ENCODE measurements at places on chromosomes 7 and 10. TPM values are rescaled to one million over a fixed set of nuclear protein-coding genes. Genes with fewer than 3 reads are reported as not detected.

Gene CCDC146
- total RNA-seq, result 0.92 TPM

Gene ELOVL3
- 4.9 TPM for total RNA-seq

Gene FRG2B
- not detected for total RNA-seq

Gene NKX6-2
- not detected for total RNA-seq

Gene OPALIN
- total RNA-seq, result not detected

Gene SEMA3C
- total RNA-seq, result 104 TPM

Gene CLDN3
- not detected for total RNA-seq

Gene RAPGEF5
- 0.06 TPM for total RNA-seq

Gene NEURL1
- not detected for total RNA-seq

Gene PCGF6
- total RNA-seq, result 16.1 TPM

Gene ZNF25
- 9.6 TPM for total RNA-seq

Gene TRIM73
- total RNA-seq, result 0.83 TPM

Gene DNAJC12
- total RNA-seq, result 9.4 TPM

Gene CUX1
- total RNA-seq, result 26.4 TPM

Gene STEAP2
- 11.4 TPM for total RNA-seq

Gene LIPM
- not detected for total RNA-seq

Gene TLX1
- not detected for total RNA-seq

GRCh38 chr7:127546313-127546712 lies 39.1 kb downstream of the GCC1 start:
- DNase-seq, result no peak

GRCh38 chr10:124239134-124239533 lies 145.7 kb upstream of the CHST15 start:
- no peak for DNase-seq

DNA sequence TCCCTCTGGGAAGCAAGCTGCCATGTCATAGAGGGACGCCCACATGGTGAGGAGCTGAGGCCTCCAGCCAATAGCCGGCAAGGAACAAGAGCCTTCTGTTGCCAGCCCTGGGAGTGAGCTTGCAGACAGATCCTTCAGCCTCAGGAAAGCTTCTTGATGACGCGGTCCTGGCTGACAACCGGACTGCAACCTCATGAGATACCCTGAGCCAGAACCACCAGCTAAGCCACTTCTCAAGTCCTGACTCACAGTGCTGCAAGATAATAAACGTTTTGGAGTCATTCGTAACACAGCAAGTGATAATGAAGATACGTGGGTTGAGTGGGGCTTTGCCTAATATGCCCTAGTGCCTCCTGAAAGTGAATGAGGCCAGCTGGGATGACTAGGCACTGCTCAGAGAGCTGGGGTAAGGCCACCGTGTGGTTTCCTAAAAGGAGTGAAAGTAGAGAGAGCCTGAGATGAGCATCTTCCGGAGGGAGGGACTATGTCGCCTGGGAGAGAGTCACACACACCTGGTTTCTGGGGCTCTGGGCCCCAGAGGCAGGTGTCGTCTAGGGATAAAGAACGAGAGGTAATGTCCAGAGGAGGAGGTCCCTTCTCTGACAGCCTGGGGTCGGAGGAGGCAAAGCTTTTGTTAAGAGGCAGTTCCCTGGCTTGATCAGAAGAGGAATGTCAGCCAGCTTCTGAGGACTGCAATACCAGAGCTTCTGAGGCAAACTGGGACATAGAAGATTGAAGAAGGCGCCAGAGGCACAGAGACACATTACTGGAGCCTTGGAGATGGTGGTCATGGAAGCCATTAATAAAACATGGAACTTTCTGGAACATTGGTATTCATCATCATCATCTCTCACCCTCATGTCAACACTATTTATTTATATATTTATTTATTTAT lies 53.6 kb downstream of the PYROXD2 start:
- DNase-seq, result peak; percentile 98

- DNase-seq, result no peak
Observed at GRCh38 chr10:112336556-112337201, 37.2 kb upstream of the ACSL5 start.

- no peak for DNase-seq
Observed at GRCh38 chr7:137703291-137704010, 143.3 kb downstream of the DGKI start.

DNA sequence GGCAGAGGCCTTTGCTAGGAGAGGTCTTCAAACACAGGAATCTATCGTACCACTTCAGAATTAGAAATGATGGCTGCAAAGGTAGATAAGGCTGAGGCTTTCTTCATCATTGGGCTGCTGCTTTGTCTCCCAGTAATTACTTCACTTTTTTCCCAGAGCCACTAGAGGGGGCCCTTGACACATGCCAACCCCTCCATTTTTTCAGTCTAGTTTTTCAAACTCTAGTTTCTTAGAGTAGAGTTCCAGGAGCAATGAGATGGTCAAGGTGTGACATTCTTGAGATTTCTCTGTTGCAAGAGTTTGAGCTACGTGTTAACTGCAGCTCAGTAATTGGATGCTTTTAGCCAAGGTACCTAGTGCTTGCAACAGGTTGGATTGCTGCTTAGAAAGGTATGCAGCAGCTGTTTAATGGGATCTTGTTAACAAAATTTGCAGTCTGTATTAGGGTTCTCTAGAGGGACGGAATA lies 33.8 kb upstream of the RBM20 start:
- DNase-seq, result peak; percentile 49

- DNase-seq, result no peak
Observed at GRCh38 chr10:128091636-128092210, 34.5 kb downstream of the MKI67 start.

GRCh38 chr7:107233174-107233573 lies 64.4 kb downstream of the HBP1 start:
- DNase-seq, result peak; percentile 22

GRCh38 chr10:58734664-58735063 lies 222.0 kb downstream of the BICC1 start:
- no peak for DNase-seq

DNA sequence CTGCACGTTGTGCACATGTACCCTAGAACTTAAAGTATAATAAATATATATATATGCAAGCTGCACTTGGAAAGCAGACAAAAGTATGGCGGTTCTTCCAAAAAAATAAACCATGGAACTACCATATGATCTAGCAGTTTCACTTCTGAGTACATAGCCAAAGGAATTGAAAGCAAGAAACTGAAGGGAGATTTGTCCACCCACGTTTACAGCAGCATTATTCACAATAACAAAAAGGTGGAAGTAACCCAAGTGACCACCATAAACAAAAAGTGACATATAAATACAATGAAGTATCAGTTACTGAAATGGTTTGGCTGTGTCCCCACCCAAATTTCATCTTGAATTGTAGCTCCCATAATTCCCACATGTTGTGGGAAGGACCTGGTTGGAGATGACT lies 525.3 kb upstream of the CELF2 start:
- DNase-seq, result no peak

GRCh38 chr10:8229153-8229552 lies 174.7 kb downstream of the GATA3 start:
- no peak for DNase-seq

- no peak for DNase-seq
Observed at GRCh38 chr7:73992101-73992562, 35.8 kb upstream of the ELN start.

- DNase-seq, result no peak
Observed at GRCh38 chr7:70448312-70448906, 683.5 kb upstream of the GALNT17 start.

DNA sequence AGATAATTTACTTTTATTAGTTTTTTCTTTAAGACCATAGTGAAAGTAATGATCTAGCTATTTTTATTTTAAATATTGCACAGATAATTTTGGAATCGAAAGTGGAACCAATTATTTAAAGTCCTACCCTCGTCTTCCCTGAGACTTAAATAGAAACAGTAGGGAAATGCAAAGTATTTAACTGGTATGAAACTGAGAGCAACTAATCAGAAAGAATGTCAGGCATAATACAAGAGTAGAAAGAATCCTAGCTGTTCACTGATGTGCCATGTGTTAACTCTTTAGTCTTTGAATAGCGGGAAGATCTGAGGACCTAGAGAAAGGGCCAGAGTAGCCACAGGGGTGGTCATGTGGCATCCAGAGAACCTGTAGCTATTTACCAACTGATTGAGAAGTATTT lies 630.0 kb downstream of the NRG3 start:
- no peak for DNase-seq

DNA sequence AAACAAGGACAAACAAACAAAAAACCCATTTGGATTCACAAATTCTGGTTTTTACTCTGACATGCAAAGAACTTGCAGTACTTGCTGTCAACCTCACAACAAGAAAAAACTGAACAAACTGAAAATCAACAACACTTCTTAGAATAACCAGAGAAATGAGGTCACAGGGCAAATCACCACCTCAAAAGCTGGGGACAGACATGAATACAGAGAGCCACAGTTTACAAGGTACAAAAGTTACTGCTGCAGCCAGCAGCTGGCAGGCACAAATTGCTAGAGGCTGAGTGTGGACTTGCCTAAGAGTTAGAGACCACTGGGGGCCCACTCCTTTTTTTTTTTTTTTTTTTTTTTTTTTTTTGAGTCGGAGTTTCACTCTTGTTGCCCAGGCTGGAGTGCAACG lies 15.0 kb upstream of the RNF32 start:
- DNase-seq, result no peak

- no peak for DNase-seq
Observed at GRCh38 chr7:128203710-128204214, 37.3 kb upstream of the LEP start.

- DNase-seq, result no peak
Observed at GRCh38 chr7:1124816-1125602, 35.0 kb downstream of the ZFAND2A start.

- DNase-seq, result peak; percentile 13
Observed at GRCh38 chr10:66187053-66187733, 738.6 kb upstream of the LRRTM3 start.

DNA sequence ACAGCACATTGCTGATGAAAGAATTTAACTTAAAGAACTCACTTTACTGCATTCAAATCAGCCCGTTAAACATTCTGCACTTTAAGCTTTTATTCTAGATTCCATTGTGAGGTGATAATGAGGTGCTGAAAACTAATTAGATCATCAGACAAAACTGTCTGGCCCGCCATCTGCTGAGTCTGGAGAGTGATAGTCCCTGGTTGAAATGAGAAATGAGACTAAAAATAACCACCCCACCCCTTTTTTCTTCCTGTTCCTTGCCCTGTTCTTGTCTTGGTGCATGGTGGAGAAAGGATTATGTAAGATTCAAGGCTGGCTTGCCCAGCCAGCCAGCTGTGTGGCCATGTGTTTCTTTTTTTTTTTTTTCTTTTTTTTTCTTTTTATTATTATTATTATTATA lies 277.0 kb upstream of the COBL start:
- DNase-seq, result no peak

GRCh38 chr7:155203882-155204691 lies 93.6 kb upstream of the INSIG1 start:
- DNase-seq, result no peak

DNA sequence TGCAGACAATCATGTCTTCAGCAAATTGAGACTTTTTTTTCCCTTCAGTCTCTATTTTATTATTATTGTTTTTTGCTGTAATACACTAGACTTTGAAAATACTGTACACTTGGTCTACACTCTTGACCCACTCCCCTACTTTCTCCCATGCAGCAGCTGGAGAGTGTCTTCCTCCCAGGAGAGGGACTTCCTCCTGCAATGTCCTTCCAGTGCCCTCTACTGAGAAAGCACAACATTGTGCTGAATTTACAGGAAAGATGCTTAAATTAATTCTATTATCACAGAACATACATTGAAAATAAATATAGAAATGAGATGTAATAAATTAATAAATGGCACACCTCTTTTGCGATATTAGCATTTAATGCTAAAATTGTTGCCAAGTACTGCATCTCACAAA lies 411.3 kb downstream of the CCSER2 start:
- DNase-seq, result no peak

DNA sequence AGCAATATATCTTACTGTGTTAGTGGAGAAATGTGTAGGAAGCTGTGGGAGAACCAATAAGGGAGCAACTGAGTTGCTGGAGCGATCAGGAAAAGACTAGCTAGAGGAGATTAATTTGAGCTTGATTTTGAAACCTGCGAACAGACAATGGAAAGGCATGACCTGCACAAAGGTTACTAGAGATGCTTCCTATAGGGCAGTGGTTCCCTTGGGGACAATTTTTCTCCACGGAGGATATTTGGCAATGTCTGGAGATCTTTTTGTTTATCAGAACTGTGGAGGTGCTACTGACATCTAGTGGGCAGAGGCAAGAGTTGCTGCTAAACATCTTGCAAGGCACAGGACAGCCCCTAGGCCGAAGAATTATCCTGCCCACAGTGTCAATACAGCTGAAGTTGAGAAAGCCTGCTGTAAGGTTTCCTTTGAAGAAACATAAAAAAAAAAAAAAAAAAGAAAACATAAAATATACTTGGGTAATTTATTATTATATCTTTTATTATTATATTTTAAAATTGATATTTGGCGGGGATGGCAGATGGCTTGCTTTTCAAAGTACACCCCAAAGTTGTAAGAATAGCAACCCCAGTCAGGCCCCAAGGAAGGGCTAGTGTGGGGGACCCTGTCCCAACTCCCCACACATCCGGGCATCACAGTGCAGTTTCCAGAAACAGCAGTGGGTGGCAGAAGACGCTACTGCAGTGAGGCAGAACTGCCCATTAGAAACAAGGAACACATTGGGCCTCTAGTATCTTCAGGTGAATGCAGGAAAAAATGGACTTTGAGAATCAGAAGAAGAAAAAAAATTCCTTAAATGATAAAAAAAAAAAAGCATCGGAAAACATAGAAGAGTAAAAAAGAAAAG lies 481.6 kb downstream of the SH2D4B start:
- peak; percentile 3 for DNase-seq

- no peak for DNase-seq
Observed at GRCh38 chr10:69562731-69563254, 10.4 kb downstream of the NEUROG3 start.

All from LHCN-M2 (cell line).